ENCODE measurements at places on chromosomes 7 and 10. TPM values are rescaled to one million over a fixed set of nuclear protein-coding genes. Genes with fewer than 3 reads are reported as not detected.

Gene SPDYE1
- polyA plus RNA-seq: not detected

Gene GLI3
- 2.0 TPM for polyA plus RNA-seq

Gene OPALIN
- not detected for polyA plus RNA-seq

Gene SSC4D
- 0.98 TPM for polyA plus RNA-seq

Gene PGAM2
- not detected for polyA plus RNA-seq

Gene CTAGE8
- 0.88 TPM for polyA plus RNA-seq

Gene DGKI
- 0.01 TPM for polyA plus RNA-seq

Gene BAIAP2L1
- 41.7 TPM for polyA plus RNA-seq

Gene COL26A1
- polyA plus RNA-seq: not detected

Gene ORC5
- 13.5 TPM for polyA plus RNA-seq

Gene DLG5
- polyA plus RNA-seq: 35.9 TPM

Gene ZNF736
- 8.2 TPM for polyA plus RNA-seq

GRCh38 chr7:105364684-105365083 is 24.0 kb downstream of the SRPK2 start:
- no peak for DNase-seq
- no peak overlapping the region for H3K4me3 ChIP-seq
- H3K36me3 ChIP-seq: no peaks in the 10 kb centered on the region
- no peak overlapping the region for H3K27ac ChIP-seq
- no peaks in the 10 kb centered on the region for H3K27me3 ChIP-seq

DNA sequence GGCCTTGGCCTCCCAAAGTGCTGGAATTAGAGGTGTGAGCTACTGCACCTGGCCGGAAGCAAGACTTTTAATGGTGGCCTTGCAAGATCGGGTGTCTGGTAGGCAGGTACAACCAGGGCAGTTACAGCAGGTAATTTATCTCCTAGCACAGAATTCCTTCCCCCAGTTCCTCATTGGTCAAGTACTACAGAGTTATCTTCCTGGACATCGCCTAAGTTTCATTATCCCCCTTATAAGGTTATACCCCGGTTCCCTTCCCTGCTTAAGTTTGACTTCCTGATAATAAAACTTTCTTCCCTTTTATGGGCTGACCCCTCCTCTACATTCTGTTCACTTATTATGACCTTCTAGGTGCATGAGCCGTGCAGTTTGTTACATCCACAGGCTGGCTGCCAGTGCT is 19.0 kb upstream of the CYP3A43 start:
- H3K36me3 ChIP-seq: no peaks in the 10 kb centered on the region
- DNase-seq: no peak
- H3K27me3 ChIP-seq: no peaks in the 10 kb centered on the region
- no peak overlapping the region for H3K27ac ChIP-seq

GRCh38 chr7:68562323-68562899 is 1035.9 kb upstream of the AUTS2 start:
- no peaks in the 10 kb centered on the region for H3K4me1 ChIP-seq
- no peak for DNase-seq
- H3K27ac ChIP-seq: no peak overlapping the region
- H3K4me3 ChIP-seq: no peak overlapping the region
- no peaks in the 10 kb centered on the region for H3K36me3 ChIP-seq
- H3K27me3 ChIP-seq: no peaks in the 10 kb centered on the region

- no peak overlapping the region for H3K4me3 ChIP-seq
- H3K4me1 ChIP-seq: peaks cover 14% of the 10 kb centered on the region
- no peaks in the 10 kb centered on the region for H3K27me3 ChIP-seq
- H3K36me3 ChIP-seq: no peaks in the 10 kb centered on the region
Measured at GRCh38 chr7:99312316-99313203, 13.1 kb upstream of the ARPC1A start.

GRCh38 chr7:121755818-121756552 is 117.0 kb upstream of the PTPRZ1 start:
- no peaks in the 10 kb centered on the region for H3K27me3 ChIP-seq
- DNase-seq: no peak
- no peak overlapping the region for H3K27ac ChIP-seq
- peaks cover 1% of the 10 kb centered on the region for H3K4me1 ChIP-seq
- H3K36me3 ChIP-seq: no peaks in the 10 kb centered on the region

- H3K4me1 ChIP-seq: no peaks in the 10 kb centered on the region
- H3K36me3 ChIP-seq: no peaks in the 10 kb centered on the region
- no peaks in the 10 kb centered on the region for H3K27me3 ChIP-seq
Measured at GRCh38 chr7:150996376-150997074, 5.7 kb downstream of the NOS3 start.

DNA sequence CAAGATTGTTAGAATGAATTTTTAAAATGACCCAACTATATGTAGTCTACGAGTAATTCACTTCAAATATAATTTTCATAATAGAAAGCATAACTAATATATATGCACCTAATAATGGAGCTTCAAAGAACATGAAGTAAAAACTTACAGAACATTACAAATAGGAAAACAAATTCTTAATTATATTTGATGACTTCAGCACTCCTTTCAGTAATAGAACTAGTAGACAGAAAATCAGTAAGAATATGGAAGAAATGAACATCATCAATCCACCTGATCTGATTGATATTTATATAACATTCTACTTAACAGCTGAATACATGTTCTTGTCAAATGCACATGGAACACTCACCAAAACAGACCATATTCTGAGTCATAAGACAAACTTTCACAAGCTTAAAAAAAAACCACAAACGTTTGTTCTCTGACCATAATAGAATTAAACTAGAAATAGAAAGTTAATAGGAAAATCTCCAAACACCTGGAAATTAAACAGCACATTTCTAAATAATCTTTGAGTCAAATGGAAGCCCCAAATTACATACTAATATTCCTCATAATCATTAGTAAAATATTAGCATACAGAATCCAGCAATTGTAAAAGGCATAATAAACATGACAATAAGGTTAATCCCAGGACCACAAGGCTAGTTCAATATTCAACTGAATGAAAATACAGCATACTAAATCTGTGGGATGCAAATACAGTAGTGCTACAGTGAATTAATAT is 48.0 kb downstream of the BRAF start:
- DNase-seq: no peak
- H3K27ac ChIP-seq: no peak overlapping the region
- H3K4me3 ChIP-seq: no peak overlapping the region
- H3K27me3 ChIP-seq: no peaks in the 10 kb centered on the region
- no peaks in the 10 kb centered on the region for H3K36me3 ChIP-seq

DNA sequence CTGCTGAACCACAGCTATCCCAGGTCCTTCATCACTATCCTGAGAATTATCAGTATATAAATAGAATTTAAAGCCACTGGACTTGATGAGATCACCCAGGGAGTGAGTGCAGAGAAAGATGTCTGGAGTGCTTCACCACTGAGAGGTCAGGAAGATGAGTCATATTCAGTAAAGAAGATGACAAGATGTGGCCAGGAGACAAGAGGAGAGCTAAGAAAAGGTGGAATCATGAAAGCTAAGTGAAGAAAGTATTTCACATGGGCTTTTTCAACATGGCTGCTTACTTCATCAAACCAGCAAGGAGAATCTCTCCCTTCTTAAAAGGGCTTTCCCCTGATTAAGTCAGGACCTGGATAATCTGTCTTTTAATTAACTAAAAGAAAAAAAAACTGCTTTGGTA is 9.1 kb upstream of the PRKAR2B start:
- no peak overlapping the region for H3K4me3 ChIP-seq
- H3K4me1 ChIP-seq: no peaks in the 10 kb centered on the region
- H3K27ac ChIP-seq: no peak overlapping the region

- DNase-seq: no peak
- H3K4me1 ChIP-seq: no peaks in the 10 kb centered on the region
- H3K36me3 ChIP-seq: no peaks in the 10 kb centered on the region
Measured at GRCh38 chr10:132184816-132185593, 1.7 kb upstream of the DPYSL4 start.

DNA sequence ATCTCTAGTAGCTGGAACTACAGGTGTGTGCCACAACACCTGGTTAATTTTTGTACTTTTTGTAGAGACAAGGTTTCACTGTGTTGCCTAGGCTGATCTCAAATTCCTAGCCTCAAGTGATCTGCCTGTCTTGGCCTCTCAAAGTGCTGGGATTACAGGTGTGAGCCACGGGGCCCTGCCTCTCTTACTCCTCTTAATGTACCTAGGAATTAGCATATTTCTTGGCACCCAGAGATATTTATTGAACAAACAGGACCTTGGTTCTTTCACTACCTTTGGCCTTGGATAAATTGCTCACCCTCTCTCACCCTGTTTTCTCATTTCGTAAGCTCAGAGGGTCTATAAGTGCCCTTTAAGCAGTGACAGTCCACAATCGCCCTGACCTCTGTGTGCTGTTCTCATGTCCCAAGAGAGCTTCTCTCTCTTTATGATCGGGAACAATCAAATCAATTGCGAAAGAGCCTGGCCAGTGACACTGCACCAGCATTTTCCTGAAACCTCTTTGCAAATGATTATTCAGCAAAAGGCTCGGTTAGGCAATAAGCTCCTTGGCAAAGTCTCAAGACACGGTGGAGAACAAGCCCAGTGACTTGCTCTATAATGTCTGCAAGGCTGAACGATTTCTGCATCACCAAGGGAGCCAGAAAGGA is 117.7 kb downstream of the APBB1IP start:
- no peak for DNase-seq
- no peaks in the 10 kb centered on the region for H3K36me3 ChIP-seq
- H3K4me1 ChIP-seq: no peaks in the 10 kb centered on the region

DNA sequence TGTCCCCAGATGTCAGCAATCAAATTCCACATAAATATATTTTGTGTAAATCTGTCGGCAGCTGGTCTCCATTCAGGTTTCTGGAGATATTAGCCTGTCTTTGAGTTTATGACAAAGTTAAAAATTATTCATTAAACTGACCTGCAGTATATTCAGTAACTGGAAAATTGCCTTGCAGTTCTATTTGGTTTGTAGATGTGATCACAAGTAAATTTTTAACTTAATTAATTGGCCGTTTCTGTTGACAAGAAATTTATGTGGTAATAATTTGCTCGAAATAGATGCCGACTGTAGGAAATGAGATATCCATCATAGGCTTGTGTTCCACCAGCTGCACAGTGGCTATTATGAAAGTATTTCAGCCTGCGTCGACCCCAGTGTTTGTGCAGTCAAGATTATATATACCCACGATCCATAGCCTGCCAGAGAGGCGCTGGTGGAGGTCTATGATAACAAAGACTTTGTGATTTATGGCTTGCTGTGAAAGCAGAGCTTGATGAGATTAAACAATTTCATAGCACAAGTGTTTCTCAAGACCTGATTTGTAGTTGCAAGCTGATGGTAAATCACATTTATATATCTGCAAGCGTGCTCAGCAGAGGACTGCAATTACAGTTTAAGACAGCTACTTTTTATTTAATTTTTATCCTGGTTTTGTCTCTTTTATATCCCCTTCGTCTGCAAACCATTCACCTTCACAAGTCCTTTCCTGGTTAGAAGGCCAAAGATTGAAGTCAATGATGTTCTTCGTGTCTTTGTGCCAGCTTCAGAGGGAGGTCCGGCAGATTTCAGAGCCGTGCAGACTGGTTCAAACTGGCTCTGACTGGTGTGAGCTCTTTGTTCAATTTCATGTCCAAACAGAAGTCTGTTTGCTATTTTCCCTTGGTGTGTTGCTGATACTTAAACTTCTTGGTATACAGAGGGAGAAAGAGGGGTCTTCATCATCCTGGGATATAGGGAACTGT is 850.9 kb downstream of the LRMDA start:
- no peak for DNase-seq
- no peaks in the 10 kb centered on the region for H3K4me1 ChIP-seq
- no peak overlapping the region for H3K4me3 ChIP-seq
- no peaks in the 10 kb centered on the region for H3K27me3 ChIP-seq
- no peak overlapping the region for H3K27ac ChIP-seq

DNA sequence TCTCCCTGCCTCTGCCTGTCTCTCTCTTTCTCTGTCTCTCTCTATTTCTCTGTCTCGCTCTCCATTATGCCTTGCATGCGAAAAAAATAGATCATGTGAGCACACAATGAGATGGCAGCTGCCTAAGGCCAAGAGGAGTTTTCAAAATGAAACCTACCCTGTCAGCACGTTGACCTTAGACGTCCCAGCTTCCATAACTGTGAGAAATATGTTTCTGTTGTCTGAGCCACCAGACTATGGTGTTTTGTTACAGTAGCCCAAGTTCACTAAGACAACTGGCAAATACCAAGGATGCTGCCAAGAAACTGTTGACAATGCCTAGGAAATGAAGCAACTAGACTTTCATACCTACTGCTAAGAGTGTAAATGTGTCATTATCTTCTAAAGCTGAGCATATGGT is 70.6 kb upstream of the PLXDC2 start:
- no peaks in the 10 kb centered on the region for H3K27me3 ChIP-seq
- H3K36me3 ChIP-seq: no peaks in the 10 kb centered on the region
- H3K27ac ChIP-seq: no peak overlapping the region
- no peak overlapping the region for H3K4me3 ChIP-seq

DNA sequence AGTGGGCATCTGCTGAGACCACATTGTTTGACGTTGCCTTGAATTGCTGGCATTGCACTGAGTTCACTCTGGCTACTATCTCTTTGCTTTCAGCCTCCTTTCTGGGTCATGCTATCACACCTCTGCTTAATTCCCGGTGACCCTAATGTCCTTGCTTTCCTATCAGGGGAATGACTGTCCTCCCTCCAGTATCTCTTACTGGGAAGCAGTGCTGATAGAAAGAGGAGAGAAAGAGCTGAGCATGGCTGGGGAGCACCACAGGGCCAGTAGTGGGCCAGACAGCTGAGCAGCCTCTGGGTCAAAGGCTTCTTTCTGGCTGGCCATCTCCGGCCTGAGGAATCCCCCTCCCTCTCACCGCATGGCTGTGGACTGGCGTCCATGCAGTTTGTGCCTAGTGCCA is 428.7 kb downstream of the INHBA start:
- no peak for DNase-seq
- no peaks in the 10 kb centered on the region for H3K4me1 ChIP-seq
- H3K27ac ChIP-seq: no peak overlapping the region
- H3K4me3 ChIP-seq: no peak overlapping the region

- no peaks in the 10 kb centered on the region for H3K27me3 ChIP-seq
- DNase-seq: no peak
- H3K27ac ChIP-seq: peak overlapping the region; percentile 69
- H3K4me3 ChIP-seq: peak overlapping the region; percentile 30
- H3K4me1 ChIP-seq: peaks cover 66% of the 10 kb centered on the region
Measured at GRCh38 chr7:55024776-55025175, 6.0 kb downstream of the EGFR start.

- H3K36me3 ChIP-seq: no peaks in the 10 kb centered on the region
- H3K4me1 ChIP-seq: no peaks in the 10 kb centered on the region
- no peak overlapping the region for H3K4me3 ChIP-seq
- H3K27me3 ChIP-seq: no peaks in the 10 kb centered on the region
- H3K27ac ChIP-seq: no peak overlapping the region
- no peak for DNase-seq
Measured at GRCh38 chr7:101673951-101674350, 44.9 kb upstream of the MYL10 start.

GRCh38 chr10:21495002-21495751 is 30.3 kb downstream of the SKIDA1 start:
- peaks cover 15% of the 10 kb centered on the region for H3K4me1 ChIP-seq
- no peak for DNase-seq
- H3K27ac ChIP-seq: peak overlapping the region; percentile 54
- H3K36me3 ChIP-seq: no peaks in the 10 kb centered on the region
- H3K4me3 ChIP-seq: peak overlapping the region; percentile 90
- H3K27me3 ChIP-seq: no peaks in the 10 kb centered on the region

GRCh38 chr7:21942955-21943354 is 2.7 kb downstream of the CDCA7L start:
- no peak overlapping the region for H3K4me3 ChIP-seq
- H3K4me1 ChIP-seq: peaks cover 44% of the 10 kb centered on the region
- no peak for DNase-seq
- peak overlapping the region; percentile 6 for H3K27ac ChIP-seq
- H3K36me3 ChIP-seq: no peaks in the 10 kb centered on the region

GRCh38 chr10:84659027-84659426 is 330.6 kb downstream of the CCSER2 start:
- no peaks in the 10 kb centered on the region for H3K27me3 ChIP-seq
- H3K36me3 ChIP-seq: no peaks in the 10 kb centered on the region
- no peaks in the 10 kb centered on the region for H3K4me1 ChIP-seq
- no peak overlapping the region for H3K27ac ChIP-seq
- H3K4me3 ChIP-seq: no peak overlapping the region
- no peak for DNase-seq

Data from keratinocyte (primary cell).